NCI-H2081 treated with DMSO at 0.1 percent for 48 hours (cell line): ENCODE measurements at places on chromosomes 6 and 20.

DNA sequence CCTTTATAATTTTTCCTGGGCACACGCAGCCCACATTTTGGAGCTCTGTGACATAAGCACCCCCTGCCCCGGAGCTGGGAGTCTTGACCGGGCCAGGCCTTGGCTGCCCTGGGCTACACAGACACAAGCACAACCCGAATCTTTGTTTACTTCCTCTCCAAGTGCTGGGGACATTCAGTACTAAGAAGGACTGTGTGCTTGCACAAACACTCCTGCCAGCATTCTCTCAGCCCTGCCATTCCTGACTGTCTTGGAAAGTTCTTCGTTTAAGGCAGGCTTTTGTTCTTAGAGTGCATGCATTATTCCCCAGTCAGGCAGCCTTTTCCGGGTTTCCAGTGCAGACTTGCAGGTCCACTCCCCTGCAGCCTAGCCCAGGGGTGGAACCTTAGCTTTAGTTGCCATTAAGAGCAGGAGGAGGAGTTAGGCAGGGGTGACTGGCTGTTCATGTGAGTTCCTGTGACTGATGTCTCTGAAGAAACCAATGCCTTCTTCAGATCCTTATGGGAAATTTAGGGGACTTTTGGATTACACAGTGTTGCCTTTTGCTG, 28.6 kb downstream of the FOXO3 start:
- no peak for DNase-seq

- no peak for DNase-seq
Measured at GRCh38 chr6:23635150-23635549, 490.9 kb upstream of the NRSN1 start.

GRCh38 chr20:309306-309840, 12.0 kb downstream of the ZCCHC3 start:
- DNase-seq, result no peak

- DNase-seq, result no peak
Measured at GRCh38 chr20:62622877-62623487, 19.3 kb upstream of the SLCO4A1 start.

DNA sequence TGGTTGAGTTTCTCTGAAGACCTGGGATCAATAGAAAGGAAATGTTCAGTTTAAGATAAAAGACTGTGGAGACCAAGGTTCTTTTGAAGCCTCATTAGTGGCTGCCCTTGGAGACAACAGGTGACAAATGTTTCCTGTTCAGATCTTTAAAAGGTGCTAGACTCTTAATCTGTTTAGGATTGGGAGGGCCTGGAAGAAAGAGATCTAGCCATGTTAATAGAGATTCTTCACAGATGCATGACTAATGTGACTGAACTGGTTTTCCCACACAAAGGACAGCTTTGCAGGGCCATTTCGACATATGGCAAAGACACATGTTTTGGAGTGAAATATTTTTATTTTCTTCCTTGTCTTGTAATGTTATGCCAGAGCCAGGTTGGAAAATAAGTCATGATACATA, 82.2 kb downstream of the WDR27 start:
- no peak for DNase-seq

DNA sequence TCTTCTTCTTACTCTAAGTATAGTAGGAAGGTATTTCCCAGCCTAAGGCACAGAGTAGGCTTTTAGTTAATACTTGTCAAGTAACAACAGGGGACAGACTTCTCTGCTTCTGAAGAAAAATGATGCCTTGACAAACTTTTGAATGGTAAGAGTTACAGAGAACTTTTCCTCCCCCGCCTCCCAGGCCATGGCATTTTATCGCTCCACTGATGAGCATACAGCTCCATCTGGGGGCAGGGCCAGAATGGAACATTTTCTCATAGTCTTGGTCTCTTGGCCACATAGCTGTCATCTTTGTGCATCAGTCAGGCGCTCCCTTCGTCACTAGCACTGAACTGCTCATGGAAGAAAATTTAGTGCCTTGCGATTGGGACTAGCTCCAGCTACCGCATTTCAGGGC, 1066.8 kb upstream of the CITED2 start:
- no peak for DNase-seq

- no peak for DNase-seq
Measured at GRCh38 chr6:144757299-144757698, 472.2 kb downstream of the UTRN start.

DNA sequence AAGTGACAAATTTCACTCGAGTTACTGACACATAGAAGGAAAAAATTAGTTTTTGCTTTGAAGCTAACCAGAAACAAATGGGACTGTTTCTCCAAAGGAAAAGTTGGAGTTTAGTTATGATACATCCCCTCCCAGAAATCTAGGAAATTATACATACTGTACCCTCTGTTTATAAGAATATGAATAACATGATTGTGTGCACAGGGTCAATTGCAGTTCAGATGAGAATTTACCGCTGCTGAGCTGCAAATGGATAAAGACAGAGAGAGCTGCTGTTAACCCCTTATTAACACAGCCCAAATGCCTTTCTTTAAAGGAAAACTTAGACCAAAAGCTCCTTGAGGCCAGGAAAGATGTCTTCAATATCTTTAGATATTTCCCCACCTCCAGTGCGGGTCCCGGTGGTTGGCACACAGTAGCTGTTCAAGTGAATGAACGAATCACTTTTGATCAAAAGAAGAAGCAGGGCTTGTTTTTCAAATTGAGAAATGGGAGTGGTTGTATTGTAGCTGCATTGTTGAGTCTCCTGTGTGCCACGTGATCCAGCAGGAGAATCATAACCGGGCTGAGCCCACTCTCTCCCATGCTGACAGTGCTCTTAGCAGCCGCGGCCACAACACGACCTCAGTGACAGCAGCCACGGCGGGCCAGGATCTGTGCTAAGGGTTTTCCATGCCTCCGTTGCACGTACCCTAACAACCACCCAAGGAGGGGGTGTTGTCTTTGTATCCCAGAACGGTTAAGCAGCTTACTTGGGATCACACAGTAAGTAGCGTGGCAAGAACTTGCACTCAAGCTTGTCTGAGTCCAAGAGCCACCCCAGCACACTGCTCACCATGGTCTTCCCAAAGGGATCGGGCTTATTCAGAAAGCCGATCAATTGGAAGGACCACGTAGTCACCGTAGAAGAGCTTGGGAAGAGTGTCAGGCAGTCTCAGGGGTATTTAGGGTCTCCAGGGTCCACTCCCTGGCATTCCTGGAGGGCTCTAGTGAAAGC, 53.5 kb upstream of the BMP6 start:
- DNase-seq, result no peak

DNA sequence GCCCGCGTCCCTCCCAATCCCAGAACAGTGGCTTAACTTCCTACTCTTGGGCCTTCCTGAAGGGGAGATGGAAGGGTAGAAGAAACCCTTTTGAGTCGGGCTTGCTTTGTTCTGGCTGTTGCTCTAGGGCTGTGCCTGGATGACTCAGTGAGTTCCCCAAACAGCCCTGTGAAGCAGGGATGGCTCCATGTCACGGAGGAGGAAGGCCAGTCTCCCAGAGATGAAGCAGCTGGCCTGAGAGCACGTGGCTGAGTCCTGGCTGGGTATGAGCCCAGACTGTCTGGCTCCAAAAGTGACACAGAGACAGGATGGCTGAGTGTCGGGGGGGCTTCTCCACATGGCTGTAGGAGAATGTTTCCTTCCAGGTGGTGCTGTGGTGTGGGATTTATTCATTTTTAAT, 4.6 kb downstream of the SYTL3 start:
- no peak for DNase-seq

GRCh38 chr6:90154755-90155470, 141.7 kb downstream of the BACH2 start:
- no peak for DNase-seq

DNA sequence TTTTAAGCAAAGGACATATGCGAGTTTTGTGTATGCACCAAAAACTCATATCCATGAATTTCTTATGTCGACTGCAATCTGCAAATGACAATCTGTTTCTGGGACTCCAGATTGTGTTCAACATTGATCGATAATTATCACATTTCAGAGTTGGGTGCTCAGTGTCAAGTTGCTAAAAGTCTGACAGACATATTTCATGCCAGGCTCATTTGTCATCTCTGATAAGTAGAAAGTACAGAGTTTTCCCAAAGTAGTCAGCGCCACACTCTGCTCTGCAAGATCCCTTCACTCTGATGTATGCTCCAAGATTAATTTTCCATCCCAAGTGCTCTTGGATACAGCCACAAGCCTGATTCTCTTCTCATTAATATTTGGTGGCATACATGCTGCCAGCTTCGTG, 331.1 kb downstream of the DOK5 start:
- no peak for DNase-seq

DNA sequence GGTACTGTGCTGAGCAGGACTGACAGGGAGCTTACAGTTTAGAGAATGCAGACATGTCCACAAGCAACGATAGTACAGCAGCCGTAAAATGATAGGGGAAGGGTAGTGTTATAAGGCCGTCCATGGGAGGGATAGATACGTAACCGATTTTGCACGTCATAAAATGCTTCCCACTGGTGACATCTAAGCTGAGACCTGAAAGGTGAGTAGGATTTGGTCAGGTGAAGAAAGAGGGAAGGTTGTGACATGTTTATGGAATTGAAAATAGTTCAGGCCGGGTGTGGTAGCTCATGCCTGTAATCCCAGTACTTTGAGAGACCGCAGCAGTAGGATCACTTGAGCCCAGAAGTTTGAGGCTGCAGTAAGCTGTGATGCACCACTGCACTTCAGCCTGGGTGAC, 25.6 kb downstream of the SNX9 start:
- no peak for DNase-seq

DNA sequence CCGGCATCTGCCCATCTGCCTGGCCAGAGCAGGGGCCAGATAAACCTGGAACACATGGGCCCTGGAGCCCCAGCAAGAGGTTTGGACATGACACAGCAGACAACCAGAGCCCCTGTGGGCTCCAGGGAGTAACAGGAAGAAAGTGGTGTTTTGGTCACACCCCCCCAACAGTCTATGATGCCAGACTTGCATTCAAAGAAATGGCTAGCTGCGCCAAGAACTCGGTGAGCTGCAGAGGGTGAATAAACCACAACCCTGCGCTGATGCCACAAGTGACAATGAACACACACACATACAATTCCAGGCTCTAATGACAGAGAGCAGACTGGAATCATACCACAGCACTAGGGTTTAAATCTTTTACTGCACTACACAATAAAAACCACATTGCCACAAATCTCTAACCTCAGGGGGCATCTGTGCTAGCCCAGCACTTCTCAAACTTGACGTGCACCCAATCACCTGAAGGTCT, 34.0 kb downstream of the TRERF1 start:
- no peak for DNase-seq

- no peak for DNase-seq
Measured at GRCh38 chr6:53498649-53499048, 46.3 kb downstream of the GCLC start.

DNA sequence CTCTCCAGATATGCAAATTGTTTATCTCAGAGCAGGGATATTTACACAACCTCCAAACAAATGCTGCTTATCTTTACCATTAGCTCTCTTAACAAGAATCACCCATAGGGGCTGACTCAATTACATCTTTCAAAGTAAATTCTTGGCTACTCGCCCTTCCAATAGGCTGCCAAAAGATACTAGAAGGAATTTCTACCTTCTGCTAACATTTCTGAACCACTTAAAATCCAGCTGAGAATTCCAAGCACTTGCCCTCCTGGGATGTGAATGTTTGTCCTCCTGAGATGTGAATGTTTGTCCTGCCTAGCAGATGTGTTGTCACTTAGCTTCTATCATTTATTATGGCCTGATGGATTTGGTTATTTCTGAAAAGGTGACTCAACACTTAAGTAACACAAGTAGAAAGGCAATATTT, 388.0 kb downstream of the GJA1 start:
- DNase-seq, result no peak

DNA sequence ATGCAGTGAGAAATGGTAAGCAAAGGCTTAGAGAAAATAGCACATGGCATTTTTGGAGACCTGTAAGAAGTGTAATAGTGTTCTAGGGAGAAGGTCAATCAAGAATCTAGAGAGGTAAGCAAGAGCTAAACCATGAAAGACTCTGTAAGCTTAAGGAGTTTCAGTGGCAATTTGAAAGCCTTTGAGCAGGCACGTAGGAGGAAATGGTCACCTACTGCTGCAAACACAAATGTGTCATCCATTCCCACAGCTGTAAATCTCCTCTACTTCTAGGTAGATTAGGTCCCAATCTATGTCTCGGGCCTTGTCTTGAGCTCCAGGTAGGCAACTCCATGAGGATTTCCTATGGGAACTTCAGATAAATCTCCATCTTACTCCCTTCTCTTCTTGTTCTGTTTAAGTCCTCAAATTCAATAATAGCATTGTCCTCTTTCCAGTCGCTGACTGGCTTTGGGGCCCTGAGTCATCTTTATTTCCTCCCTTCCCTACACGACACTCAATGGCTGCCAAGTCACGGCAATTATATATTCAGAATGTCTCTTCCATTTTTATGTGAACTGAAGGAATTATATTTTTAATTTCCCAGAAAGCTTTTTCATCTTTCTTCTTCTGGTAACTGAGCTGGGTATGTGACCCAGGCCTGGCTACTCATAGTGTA, 24.2 kb upstream of the PAQR8 start:
- DNase-seq, result no peak

DNA sequence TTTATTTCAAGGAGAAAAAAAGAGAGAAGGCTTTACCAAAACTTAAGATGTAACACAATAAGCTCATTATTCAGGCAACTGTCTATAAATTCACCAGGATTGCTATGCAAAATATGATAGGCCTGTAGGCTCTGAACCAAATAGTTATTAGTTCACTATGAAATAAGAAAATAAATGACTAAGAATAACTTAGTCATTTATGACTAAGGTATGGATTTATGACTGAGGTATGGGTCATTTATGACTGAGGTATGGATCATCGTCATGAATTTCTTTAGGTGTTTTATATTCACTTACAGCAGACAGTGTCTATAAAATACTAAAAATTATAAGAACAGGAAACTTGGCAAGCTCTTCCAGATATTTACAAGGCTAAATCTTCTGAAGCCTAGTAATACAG, 52.1 kb upstream of the SNX9 start:
- no peak for DNase-seq

DNA sequence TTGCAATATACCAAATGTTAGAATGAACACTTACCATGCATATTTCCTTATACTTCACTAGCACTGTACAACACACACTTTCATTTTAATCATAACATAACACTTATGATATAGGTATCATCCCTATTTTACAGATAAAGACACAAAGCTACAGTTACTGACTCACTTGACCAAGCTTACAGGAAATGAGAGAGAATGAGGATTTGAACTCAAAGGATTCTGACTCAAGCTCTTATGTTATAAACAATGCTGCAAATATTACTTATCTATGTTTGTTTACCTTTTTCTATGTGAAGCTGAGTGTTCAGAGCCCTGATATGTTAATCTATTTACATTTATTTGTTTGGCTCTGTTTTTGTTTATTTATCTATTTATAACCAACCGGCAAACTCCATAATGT, 245.4 kb downstream of the PTPRK start:
- no peak for DNase-seq

- DNase-seq, result no peak
Measured at GRCh38 chr20:35296101-35296554, 3.9 kb upstream of the FAM83C start.
